ENCODE measurements at places on chromosomes 12 and 14.
A peak's percentile ranks its signal among the peaks of the same experiment; 100 is the strongest.

DNA sequence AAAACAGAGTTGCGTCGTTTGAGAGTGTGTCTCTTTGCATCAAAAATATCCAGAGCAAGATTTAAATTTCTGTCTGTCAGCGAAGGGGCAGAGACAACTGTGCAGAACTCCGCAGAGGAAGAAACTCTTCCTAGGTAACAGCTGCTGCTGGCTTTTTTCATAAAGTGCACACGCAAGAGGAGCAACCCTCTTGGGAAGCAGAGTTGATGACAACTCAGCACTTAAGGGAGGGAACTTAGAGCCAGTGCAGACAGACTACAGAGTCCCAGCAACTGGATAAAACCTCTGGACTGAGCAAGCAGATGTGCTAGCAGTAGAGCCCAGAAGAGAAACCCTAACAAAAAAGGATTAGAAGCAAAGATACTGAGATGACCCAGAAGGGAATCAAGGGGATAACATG is 337.1 kb downstream of the PCNX1 start:
- DNase-seq = no peak

- no peak for DNase-seq
Observed at GRCh38 chr14:58701156-58701555, 63.4 kb downstream of the DACT1 start.

GRCh38 chr14:23068789-23069412 is 11.6 kb upstream of the CDH24 start:
- peak; percentile 37 for DNase-seq

- no peak for DNase-seq
Observed at GRCh38 chr12:108193917-108194316, 64.8 kb downstream of the WSCD2 start.

DNA sequence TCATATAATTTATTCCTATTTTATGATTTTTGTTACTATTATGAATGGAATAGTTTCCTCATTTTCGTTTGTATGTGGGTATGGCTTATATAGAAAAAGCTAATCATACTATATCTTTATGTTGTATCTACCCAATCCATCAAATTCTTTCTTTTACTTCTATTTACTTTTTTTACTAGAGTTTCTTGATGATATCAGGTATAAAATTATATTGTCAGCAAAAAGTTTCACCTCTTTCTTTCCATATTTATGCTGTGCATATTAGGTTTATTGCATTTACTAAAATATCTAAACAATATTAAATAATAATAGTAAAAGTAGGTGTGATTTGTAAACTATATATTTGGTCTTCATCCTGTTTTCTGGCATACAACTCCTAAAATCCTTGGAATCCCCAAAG is 146.7 kb upstream of the PLXNC1 start:
- no peak for DNase-seq
